ENCODE measurements at places on chromosomes 3 and 15.

- no peak for DNase-seq
These were observed 119.4 kb upstream of the LMOD3 start for GRCh38 chr3:69241769-69242168.

GRCh38 chr3:46143951-46144473, 64.1 kb downstream of the CCR1 start:
- no peak for DNase-seq

GRCh38 chr3:123444744-123445143, 4.1 kb downstream of the ADCY5 start:
- DNase-seq, result no peak

DNA sequence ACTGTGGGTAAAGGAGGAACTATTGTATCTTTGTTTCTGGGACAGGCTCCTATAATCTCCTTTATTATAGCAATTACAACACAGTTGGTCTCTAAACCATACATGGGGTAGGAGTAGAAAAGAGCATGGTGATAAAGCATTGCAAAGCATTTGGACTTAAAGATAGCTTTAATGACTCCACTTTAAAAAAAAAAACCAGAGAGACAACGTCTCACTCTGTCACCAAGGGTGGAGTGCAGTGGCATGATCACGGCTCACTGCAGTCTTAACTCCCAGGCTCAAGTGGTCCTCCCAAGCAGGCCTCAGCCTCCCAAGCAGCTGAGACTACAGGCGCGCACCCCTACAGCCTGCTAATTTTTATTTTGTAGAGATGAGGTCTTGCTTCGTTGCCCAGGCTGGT, 68.2 kb downstream of the DENND4A start:
- no peak for DNase-seq
